ENCODE measurements at places on chromosomes 5 and 9.

DNA sequence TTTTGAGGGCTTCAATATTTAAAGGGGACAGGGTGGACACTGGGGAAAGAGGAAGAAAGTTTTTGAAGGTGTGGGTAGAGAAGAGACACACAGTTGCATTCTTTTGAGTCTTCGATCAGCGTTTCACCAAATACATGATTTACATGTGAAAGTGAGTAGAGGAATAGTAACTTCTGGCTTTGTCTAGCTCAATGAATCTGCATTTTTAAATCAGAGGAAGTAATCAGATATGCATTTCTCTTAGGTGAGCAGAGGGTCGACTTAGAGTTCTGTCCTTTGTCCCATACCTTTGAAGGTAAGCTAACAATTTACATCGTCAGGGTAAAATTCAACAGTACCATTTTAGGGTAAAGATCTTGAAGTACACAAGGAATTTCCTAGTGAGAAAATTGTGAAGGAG lies 406.4 kb upstream of the ZNF462 start:
- DNase-seq, result no peak

GRCh38 chr5:151458314-151458713 lies 10.9 kb downstream of the SLC36A1 start:
- DNase-seq, result no peak

- peak; percentile 82 for DNase-seq
These were observed 3.6 kb downstream of the F12 start for GRCh38 chr5:177405805-177406204.

DNA sequence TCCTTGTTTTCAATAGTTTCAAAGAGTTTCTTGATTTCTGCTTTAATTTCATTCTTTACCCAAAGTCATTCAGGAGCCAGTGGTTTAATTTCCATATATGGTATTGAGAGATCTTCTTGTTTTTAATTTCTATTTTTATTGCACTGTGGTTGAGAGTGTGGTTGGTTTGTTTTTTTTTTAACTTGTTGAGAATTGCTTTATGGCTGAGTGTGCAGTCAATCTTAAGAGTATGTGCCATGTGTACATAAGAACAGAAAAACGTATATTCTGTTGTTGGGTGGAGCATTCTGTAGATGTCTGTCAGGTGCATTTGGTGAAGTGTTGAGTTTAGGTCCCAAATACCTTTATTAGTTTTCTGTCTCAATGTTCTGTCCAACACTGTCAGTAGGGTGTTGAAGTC lies 26.7 kb upstream of the IPPK start:
- no peak for DNase-seq

GRCh38 chr5:178236126-178236525 lies 3.5 kb upstream of the PHYKPL start:
- no peak for DNase-seq

Data from lower lobe of right lung (tissue), 2 donors.